Amniotic epithelial cell (primary cell): ENCODE measurements at places on chromosomes 1 and 21.
A peak's percentile ranks its signal among the peaks of the same experiment; 100 is the strongest.

GRCh38 chr1:103514920-103515503, 10.5 kb upstream of the RNPC3 start:
- DNase-seq, result peak; percentile 57

DNA sequence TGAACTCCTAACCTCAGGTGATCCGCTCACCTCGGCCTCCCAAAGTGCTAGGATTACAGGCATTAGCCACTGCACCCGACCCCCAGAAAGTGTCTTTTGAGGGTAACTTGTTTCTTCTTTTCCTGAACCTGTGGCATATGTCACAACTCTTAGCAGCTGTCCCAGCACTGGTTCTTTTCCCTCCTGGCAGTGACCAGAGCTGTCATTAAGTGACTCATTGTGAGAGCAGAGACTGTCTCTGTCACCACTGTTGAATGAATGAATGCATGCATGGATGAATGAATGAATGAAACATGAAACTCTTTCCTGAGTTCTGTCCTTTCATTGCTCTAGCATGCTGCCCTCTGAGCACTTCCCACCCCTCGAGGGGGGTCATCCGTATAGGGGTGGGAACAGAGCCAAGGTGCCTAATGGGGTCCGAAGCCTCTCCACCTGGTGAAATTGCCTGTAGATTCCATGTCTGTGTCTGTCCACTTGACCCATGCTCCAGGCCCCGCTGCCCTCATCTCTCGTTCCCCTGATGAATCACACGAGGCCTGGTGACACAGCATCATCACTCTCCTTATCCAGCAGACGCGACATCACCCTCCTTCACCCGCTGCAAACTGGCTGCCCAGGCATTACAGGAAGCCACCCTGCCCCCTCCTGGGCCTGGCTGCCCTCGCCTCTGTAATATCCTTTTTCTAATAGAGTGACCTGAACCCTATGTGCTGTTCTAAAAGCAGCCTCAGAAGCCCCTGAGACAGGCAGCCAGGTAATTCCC, 75.0 kb downstream of the IGSF21 start:
- no peak for DNase-seq

GRCh38 chr1:170970256-170970655, 34.9 kb downstream of the MROH9 start:
- no peak for DNase-seq

DNA sequence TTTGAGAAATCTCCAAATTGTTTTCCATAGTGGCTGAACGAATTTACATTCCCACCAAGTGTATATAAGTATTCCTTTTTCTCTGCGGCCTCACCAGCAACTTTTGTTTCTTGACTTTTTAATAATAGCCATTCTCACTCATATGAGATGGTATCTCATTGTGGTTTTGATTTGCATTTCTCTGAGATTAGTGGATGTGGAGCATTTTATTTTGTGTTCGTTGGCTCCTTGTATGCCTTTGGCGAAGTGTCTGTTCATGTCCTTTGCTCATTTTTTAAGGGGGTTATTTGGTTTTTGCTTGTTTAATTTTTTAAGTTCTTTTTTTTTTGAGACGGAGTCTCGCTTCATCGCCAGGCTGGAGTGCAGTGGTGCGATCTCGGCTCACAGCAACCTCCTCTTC, 45.1 kb upstream of the MPC2 start:
- peak; percentile 33 for DNase-seq

DNA sequence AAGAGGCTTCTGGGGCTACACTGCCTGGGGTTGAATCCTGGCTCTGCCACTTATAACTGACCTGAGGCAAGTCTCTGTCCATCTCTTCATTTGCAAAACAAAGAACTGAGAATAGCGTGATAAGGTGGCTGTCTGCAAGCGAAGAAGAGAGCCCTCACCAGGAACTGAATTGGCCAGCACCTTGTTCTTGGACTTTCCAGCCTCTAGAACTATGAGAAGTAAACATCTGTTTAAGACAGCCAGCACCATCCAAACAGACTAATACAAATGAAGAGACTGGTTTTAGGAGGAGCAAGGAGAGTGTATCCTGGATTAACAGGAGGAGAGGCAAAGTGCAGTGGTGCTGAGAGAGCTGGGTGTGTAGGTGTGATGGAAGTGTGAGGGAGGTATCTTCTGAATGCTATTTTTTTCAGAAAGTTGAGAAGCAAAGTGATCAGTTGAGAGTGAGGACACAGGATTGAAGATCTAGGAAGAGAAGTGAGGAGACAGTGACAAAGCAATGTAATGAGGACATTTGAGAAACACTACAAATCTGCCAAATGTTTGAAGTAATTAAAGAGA, 59.3 kb downstream of the CD58 start:
- DNase-seq, result no peak

- DNase-seq, result no peak
Observed at GRCh38 chr1:8263791-8264190, 54.1 kb upstream of the SLC45A1 start.

DNA sequence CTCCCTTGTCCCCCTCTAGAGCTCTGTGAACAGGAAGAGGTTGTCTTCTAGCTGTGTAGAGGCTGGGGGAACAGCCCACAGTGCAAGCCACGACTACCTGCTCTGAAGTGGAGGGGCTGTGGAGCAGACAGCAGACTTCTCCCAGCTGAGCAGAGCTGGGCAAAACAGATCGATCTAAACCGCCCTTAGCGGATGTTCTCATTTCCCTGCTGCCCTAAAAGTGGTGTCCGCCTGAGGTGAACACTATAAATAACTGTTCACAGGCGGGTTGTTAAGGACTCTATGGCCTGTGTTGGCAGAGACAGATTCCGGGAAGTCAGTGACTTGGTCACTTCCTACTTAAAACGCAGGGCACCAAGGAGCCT, 203.2 kb downstream of the RHOU start:
- DNase-seq, result no peak

DNA sequence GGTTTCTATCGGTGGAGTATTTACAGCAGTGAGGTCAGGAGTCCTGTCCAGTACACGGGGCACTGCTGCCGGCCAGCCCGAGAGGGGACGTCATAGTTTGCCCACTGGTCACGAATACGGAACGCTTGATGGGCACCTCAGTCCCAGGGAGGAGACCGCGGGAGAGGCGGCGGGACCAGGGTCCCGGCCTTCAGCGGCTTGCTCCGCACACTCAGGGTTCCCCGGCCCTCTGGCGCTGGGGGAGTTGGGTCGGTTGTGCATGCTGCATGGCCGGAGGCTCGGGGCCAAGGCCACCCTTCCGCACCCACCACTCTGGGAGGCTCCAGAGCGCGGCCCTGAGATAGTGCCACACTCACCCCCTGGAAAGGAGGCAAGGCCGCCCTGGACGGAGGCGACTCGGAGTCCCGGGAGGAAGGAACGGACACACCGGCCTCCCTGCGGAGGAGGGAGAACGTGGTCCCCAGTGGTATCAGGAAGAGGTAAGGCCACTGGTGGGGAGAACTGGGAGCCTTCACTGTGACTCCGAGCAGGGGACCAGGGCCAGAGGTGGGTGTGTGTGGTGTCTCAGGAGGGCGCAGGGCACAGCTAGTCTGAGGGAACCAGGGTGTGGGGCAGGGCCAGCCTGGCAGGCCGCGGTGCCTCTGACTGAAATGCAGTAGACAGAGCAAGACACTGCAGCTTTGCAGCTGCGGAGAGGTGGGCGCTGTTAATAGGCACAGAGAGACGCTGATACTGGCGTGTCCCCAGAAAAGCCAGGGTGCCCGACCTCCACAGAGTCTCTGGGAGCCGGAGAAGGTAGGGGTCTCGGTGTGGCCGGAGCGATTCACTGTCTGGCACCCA, 28.6 kb upstream of the PRSS38 start:
- no peak for DNase-seq

GRCh38 chr1:16351456-16351993, 755 bp downstream of the FBXO42 start:
- DNase-seq, result no peak

- DNase-seq, result peak; percentile 71
Observed at GRCh38 chr1:59697150-59697800, 117.5 kb upstream of the HOOK1 start.

DNA sequence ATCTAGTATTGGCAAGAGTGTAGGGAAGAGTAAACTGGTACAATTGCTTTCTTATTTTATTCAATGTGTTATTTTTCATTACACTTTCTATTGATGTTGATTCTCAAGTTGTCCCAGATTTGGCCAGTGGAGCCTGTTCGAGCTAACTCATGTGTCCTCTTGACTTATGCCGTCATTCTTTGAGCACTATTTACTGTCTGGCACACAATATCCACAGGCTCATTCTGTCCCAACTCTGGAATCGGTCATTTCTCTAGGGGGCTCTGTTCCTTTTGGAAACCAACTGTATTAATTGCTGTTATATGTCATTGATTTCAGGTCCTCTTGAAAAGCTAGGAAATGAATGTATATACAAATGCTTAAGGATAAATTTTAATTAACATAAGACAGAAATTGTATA, 22.4 kb upstream of the SFPQ start:
- no peak for DNase-seq

DNA sequence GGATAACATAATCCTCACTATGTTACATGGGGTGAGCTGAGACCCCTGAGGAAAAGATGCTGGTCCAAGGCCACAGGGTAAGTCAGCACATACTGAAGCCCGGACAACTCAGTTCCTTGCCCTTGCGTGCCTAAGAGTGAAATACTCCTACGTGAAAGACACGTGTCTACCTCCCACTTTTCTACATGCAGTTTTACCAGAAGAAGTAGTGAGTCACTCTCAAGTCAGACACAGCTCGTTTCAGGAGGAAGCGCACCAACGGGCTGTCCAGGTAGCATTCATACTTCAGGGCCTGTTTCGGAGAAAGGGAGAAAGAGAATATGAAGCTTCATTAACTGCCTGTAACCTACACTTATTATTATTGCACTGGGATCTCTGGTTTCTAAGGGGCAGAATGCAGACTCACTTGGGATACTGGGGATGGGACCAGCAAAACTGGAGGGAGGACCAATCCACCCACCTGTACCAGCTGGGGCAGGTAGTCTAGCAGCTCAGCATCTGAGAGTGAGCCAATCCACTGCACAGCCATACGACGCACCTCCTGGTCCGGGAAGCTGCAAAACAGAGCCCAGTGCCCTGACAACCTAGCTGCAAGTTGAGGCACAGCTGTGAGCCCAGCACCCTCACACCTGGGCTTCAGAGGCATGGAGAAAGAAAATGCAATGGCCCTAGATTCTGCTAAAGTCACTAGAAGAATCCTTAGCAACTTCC, 32.4 kb upstream of the PPP1R15B start:
- peak; percentile 88 for DNase-seq

DNA sequence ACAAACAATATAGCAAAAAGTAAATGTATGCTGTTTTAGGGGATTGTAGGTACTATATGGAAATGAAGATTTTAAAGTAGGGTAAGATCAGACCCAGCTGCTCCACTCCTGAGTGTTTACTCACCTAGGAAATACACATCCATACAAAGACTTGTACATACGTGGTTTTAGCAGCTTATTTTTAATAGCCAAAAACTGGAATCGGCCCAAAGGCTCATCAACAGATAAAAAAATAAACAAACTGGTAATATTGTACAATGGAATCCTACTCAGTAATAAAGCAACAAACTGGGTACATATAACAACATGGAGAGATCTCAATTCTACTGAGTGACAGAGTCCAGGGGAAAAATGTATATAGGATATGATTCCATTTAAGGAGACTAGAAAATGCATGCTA, 179.2 kb upstream of the TMEM51 start:
- DNase-seq, result no peak

DNA sequence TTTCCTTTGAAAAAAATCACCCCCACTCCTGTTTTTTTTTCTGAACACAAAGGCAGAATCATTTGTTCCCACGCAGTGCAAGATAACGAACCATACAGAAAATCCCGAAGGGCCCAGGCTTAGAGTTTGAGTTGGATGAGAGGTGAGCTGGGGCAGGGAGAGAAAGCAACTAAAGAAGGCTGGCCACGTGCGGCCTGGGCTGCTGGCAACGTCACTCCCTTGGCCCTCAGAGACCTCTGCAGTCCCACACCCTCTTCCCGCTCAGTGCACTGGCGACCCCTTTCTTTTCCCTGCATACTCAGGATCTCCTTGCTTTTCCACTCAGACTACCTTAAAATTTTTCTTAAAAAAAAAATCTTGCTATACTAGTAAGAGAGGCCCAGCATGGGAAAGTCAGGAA, 28.2 kb upstream of the CRNN start:
- no peak for DNase-seq

- DNase-seq, result no peak
Observed at GRCh38 chr1:48652334-48652733, 124.4 kb downstream of the BEND5 start.

DNA sequence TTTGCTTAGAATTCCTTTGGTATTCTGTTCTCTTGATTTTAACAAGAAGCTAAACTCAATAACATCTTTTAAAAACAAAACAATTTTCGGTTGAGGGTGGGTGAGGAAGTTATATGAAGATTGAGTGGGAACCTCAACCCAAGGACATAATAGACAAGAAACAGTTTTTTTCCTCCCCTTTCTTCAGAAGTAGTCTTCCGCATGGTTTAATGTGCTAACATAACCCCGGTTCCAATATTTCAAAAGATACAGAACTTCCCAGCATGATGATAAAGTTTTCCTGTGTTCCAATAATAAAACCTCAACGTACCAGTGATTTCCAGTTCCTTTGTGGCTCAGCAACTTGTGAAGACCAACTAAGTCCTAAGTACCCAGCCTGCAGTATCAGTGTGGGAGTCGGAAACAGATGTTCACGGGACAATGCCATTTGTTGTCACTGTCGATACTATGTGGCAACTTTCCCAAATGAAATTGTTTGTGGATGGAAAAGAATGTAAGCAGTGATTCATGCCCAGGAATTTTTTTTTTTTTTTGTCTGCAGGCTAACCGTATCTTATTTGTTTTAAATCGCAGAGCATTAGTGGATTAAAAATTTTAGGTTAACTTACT, 48.5 kb downstream of the NR5A2 start:
- DNase-seq, result peak; percentile 84

GRCh38 chr1:178575611-178576361, 62.9 kb downstream of the TEX35 start:
- DNase-seq, result peak; percentile 2

DNA sequence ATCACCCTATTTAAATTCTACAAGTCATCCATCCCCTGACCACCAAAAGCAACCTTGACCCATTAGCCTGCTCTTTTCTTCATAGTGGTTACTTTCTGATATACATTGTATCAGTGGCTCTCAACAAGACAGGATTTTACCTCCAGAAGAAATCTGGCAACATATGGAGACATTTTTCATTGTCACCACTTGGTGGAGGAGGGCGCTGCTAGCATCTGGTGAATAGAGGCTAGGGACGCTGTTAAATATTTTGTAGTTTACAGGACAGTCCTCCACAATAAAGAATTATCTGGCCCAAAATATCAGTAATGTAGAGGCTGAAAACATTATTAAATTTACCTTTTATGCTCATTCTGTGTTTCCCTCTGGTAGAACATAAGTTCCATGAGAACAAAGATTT, 6.1 kb downstream of the HSPA13 start:
- DNase-seq, result no peak

GRCh38 chr1:184664042-184664660, 90.5 kb downstream of the EDEM3 start:
- DNase-seq, result peak; percentile 46

GRCh38 chr21:45838634-45839033, 142.9 kb upstream of the COL6A1 start:
- DNase-seq, result no peak

DNA sequence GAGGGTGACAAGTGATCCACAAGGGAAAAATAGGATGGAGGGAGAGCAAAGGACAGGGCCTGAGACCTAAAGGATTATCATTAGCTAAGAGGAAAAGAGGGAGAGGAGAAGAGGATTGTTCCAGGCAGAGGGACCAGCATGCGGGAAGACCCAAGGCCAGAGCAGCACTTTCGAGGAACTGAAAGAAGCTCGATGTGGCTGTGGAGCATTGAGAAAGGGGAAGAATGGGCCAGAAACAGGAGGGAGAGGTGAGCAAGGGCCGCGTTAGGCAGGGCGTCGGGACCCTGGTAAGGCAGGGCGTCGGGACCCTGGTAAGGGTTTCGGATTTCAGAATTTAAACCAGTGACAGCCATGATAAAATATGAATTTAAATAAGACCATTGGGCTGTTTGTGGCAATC, 22.8 kb upstream of the CSF1 start:
- no peak for DNase-seq
